GM18507 (cell line): ENCODE measurements at places on chromosomes 6 and 20.

DNA sequence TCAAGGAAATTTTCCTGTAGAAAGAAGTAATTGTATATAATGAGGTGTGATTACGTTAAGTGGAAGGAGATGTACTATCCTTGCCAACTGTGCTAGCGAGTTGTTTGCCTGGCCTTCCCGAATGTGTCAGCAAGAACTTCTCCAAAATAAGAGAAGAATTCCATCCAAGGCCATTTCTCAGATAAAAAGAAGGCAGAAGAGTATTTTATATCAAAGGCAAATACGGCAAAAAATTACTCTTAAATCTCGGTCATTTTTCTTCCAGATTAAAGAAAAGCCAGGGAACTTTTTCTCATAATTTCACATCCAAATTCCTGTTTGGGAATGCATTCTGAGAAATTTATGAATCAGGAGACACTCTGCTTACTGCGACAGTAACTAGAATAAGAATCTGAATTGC, 290.6 kb downstream of the CBLN4 start:
- DNase-seq: no peak

DNA sequence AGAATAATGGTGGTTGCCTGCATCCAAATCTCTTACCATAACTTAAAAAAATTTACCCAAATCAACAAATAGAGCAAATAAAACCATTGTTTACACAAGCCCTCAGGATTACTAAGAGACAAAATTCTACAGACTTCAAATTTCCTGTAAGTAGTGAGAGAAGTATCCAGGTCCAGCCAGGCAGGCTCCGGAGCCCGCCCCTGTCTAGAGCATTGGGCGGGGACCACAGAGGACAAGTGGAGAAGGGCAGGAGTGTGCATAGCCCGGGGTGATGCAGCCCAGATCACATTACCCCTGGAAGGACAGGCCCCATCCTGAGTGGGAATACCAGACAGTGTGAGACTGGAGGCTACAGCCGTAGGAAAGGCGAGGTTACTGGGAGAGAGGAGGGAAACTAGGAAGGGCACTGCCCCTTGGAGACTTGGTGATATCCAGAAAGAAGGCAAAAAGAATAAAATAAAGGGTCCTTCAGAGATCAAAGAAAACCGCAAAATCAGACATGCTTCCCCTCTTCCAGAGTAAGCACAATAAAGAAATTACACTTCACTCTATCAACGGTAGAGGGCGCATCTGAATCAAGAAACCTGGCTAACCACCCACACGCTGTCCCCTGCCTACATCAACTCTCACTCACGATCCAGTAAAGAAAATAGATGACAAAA, 26.6 kb downstream of the RIN2 start:
- DNase-seq: peak; percentile 12

GRCh38 chr20:52484438-52484837, 292.9 kb upstream of the ZFP64 start:
- DNase-seq: no peak

- DNase-seq: peak; percentile 72
Observed at GRCh38 chr6:35449287-35449881, 2.8 kb upstream of the FANCE start.

DNA sequence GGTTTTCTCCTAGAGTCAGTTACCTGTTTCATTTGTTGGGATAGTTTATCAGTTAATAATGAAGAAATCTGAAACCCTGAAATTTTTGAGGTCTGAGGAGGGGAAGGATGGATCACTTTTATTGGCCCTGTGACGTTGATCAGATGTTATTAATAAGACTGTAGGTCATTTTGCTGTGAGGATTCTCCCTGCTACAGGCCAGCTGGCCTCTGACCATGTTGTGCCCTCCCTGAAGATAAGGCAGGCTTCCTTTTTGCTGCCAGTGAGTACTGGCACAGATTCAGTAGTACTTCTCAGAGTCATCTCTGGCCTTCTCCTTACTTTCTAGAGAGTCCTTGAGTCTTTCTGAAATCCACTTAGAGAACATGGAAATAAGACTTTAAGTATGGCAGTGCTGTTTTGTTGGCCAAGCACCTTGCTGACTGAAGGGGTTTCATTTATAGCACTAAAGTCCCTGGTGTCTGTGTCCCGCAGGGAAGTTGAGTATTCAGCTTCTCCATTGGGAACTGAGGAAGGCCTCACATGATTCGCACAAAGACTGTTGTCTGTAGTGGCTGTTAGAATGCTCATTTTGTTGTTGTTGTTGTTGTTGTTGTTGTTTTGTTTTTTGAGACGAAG, 202.6 kb downstream of the DTNBP1 start:
- no peak for DNase-seq

DNA sequence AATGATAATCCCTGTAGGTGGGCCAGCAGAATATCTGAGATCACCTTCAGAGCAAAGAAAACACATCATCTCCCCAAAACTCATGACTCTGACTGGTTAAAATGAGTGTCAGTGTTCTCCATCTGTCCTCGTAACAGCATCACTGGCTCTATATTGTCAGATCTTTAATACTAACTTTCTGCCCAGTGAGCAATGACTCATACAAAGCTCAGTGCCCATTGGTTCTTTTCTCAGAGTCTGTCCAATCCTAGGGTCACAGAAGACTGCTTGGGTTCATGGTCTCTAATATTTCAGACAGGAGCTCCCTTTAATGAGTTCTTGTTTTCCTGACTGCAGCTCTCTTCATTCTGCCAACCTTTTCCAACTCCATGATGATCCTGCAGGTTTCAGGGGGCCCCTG, 36.4 kb downstream of the HLA-DPB1 start:
- DNase-seq: peak; percentile 66
